ENCODE measurements at places on chromosomes 3 and 15.

DNA sequence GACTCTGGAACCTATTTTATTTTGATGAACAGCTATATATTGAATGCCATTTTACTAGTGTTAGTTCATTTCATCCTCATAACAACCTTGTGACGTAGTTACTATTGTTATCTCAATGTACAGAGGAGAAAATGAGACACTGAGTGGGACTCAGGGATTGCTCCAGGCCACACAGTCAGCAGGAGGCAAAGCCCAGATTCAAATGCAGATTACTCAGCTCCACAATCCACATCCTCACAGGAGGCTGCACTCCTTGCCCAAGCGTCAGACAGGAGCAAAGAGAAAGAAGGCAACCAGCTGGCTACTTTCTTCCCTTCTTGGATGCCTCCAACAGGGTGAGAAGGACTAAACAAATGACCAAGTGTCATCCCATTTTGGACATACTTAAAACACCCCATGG, 92.0 kb upstream of the CCDC54 start:
- DNase-seq = no peak

DNA sequence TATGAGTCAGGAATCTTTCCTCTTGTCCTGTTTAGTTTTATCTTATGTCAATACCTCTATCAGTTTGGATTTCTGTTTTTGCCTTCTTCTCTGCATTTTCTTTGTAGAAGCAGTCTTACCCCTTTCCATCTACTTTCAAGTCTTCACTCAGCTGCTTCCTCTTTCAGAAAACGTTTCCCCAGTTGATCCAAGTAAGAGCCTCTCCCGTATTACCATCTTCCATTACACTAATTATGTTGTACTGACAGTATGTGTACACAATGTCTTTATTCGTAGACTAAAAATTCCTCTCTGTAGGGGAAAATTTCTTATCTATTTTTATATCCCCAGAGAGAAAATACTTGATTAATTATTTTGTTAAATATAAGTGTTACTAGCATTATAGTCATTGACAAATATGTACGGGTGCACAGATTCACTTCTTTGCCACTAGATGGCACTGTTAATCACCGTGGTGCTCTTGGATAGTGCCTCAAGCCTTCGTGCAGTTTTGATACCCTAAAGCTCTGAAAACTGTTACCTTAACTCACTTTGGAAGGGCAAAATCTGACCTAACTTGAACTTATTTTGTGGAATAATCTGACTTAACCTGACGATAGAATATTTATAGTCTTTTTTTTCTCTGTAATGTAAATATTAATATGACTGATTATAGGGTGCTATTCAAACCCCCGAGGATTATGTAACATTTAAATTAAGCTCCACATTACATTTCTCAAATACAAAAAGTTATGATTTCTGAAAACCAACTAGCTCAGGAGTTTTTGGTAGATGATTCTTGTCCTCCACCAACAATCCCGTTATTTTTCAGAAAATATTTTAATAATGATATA, 74.2 kb upstream of the POU1F1 start:
- peak; percentile 56 for DNase-seq

- no peak for DNase-seq
These were observed 381.2 kb downstream of the GABRB3 start for GRCh38 chr15:26391567-26392194.

- DNase-seq = no peak
These were observed 43.2 kb downstream of the RIOX2 start for GRCh38 chr3:97928986-97929385.

GRCh38 chr3:158863247-158863646, 61.4 kb downstream of the MFSD1 start:
- DNase-seq = no peak

DNA sequence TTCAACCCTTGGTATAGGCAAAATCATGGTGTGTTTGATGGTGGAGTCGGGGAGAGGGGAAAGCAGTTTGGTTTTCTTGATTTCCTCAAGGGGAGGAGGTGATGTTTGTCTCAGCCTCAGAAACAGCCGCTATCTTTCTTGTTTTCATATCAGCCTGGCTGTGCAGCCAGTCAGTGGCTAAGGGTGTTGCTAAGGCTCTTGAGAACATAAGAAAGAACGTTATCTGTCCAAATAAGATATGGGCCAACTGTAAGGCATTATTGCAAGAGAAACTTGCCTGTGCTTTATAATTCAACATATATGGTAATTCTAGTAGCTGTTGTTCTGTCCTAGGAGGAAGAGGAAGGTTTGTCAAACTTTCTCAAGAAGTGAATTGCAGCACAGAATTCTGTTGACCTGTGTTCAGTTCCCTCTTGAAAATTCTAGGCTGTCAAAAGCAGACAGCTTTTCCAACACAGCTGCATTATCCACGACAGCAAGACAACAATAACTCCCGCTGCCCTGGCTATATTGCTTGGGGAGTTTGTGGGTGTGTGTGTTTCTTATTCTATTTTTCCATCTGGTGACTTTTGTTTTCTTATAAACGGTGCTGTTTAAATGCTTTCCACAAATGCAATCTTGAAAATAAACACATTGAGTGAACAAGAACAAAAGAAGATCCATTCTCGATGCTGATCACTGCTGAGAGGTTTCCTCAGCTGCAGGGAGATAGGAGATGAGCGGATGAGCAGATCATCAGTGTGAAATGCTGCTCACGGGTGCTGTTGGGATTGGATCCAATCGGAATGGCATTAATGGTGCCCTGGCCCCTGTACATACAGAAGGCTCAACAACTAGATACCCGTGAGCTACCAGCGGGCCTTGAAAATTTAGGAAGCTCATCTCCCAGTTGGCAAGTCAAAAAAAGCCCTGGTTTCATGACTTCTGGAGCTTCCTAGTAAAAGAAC, 90.8 kb upstream of the TNFAIP8L3 start:
- no peak for DNase-seq

DNA sequence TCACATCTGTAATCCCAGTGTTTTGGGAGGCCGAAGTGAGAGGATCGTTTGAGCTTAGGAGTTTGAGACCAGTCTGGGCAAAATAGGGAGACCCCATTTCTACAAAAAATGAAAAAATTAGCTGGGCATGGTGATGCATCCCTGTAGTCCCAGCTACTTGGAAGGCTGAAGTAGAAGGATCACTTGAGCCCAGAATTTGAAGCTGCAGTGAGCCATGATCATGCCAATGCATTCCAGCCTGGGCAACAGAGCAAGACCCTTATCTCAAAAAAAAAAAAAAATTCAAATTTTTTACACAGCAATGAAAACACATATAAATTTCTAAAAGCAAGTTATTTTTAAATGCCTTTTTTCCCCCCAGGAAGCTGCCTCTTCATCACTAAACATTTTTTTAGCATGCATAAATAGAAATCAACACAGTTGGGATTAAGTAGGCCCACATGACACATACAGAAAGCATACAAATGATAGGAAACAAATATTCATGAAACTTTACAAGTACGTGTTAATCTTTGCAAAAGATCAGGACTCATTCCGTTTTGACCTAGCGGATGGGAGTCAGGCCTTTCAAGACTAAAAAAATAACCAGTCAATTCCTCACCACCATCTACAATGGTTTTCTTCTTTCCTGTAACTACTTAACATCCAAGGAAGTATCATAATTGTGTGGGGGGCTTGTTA, 45.6 kb upstream of the IGDCC4 start:
- no peak for DNase-seq

GRCh38 chr3:177361081-177361938, 164.0 kb upstream of the TBL1XR1 start:
- no peak for DNase-seq

- DNase-seq = no peak
These were observed 362.2 kb downstream of the RBMS3 start for GRCh38 chr3:29643034-29643425.

- no peak for DNase-seq
These were observed 19.5 kb downstream of the BMF start for GRCh38 chr15:40088929-40089755.

DNA sequence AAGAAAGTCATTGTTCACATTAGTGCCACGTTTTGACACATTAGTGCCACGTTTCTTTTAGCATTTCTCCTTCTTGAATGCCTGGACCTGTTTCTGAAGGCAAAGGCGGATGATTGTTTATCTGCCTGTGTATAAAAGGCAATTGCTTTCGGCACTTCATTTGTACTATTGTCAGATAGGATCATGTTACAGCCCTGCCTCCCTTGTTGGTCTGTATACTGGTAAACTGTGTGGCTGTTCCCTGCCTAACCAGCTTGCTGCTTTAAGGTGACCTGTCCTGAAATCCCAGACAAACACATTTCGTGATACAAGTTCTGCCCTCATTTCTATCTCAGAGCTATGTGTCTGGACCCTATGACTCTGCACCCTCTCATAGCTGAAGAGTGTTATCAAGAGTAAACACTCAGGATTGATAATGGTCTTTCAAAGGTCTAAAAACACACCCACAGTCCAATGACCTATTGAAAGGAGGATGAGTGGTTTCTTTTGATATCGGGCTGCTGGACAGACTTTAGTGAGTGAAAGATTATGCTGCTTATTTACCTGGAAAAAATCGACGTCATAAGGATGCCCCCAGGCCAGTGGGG, 276.3 kb upstream of the MCTP2 start:
- DNase-seq = no peak

DNA sequence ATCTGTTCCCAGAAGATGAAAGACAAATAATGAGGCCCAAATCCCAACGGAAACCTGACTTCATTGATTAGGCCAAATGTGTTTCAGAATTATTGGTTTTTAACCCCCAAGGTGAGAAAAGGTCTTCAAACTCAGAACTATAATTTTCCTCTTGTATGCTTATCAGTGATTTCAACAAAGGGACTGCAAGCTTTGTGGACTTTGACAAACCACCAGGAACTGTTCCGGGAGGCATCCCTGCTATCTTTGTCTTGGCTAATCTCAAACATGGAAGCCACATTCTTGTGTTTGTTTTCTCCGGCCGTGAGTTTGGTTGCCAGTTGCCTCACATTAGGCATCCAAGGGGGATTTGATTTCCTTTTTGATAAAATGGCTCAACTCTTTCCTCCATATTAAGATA, 19.5 kb downstream of the ARHGEF3 start:
- no peak for DNase-seq

DNA sequence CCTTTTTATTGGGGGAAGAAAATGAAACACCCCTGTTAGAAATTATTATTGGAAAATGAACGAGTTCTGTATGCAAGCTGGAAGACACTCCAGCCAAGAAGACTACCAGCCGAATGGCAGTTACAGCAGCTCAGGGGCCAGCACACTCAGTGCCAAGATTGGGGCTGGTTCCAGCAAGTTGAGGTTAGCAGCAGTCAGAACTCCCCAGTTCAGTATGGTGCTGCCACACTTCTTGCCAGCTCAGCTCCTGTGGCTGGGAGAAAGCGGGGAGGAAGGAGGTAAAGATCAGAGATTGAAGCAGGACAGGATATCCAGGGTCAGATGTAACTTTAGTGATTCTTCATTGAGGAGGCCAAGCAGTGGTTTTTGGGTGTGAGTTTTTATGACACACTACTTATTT, 280.2 kb upstream of the NR2E3 start:
- DNase-seq = no peak

GRCh38 chr3:132399054-132399929, 18.0 kb upstream of the DNAJC13 start:
- DNase-seq = no peak

DNA sequence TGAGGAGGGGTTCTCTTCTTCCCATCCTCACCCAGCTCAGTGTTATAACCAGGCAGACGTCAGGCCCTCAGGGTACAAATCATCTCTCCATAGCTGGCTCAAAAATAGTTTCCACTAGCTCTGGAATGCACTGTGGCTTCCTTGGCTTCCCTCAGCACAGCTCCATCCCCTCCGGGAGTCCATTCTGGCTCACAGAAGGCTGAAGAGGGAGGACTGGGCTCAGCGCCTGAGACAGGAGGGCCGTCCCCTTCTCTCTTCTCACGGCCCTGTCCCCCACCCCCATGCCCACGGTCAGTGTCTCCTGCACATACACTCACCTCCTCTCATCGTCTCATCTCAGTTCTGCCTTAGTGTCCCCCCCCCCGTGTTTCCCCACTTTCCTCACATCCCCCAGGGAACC, 50.1 kb downstream of the UMPS start:
- DNase-seq = no peak

GRCh38 chr3:149373235-149374125, 4.0 kb downstream of the TM4SF1 start:
- DNase-seq = no peak

GRCh38 chr3:183489455-183490210, 61.2 kb upstream of the MCF2L2 start:
- DNase-seq = no peak

DNA sequence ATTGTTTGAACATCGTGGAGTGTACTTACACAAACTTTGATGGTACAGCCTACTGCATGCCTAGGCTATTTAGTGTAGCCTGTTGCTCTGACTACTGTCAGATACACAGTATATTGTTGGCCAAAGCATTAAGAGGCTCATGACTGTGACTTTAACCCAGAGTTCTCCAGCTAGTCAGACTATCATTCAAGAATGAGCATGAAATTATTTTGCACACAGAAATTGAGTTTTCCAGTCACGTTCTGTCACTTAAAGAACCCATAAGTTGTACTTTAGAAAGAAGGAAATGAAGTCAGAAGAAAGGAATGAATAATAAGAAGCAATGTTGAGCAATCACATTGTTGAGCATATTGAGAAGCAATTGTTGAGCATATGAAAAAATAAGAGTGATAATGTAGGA, 37.6 kb upstream of the SLC22A13 start:
- DNase-seq = no peak

- no peak for DNase-seq
These were observed 40.6 kb downstream of the MYO5C start for GRCh38 chr15:52255008-52255407.

- DNase-seq = peak; percentile 63
These were observed 19.6 kb downstream of the CLK3 start for GRCh38 chr15:74635228-74635627.

GRCh38 chr15:71669688-71670087, 140.7 kb upstream of the NR2E3 start:
- DNase-seq = no peak

- DNase-seq = no peak
These were observed 556.0 kb downstream of the OTOL1 start for GRCh38 chr3:162052636-162053035.

DNA sequence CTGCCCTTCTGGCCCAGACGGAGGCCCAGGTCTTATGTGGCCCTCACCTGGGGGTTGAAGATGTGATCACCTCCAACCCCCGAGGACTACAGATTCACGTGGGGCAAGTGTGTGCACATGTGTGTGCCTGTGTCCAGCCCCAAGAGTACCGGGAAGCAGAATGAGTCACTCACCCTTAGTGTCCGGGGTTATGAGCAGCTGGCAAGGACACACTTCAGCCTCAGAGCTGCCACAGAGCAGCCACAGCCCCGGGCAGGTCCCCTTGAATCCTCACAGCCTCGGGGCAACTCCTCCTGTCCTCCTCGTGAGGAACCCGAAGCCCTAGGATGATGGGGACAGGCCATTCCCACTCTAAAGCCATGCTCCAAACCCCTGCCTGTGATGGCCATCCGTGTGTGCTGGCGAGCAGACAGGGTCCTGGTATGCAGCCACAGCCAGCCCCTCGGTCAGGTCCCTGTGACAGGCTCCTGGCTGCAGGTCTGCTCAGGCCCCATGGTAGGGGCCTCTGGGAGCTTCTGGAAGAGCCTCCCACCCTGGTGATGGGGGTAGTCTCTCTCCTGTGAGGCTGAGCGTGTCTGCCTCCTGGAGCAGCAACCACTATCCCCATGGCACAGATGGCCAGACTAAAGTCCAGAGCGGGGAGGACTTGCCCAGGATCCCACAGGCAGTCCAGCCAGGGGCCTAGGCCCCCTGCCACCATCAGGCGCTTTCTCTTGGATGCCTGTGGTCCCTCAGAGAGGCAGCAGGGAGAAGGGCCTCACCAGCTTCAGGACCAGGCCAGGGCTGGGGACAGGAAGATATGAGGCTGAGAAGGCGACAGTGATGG, 852 bp downstream of the STAB1 start:
- no peak for DNase-seq

GRCh38 chr3:4350789-4351163, 47.6 kb downstream of the SETMAR start:
- peak; percentile 58 for DNase-seq
